ENCODE measurements at places on chromosomes 16 and 17.
A peak's percentile ranks its signal among the peaks of the same experiment; 100 is the strongest.

- no peak for DNase-seq
Observed at GRCh38 chr17:78272181-78272913, 40.9 kb downstream of the TMEM235 start.

GRCh38 chr16:66588981-66589713 is 9.9 kb downstream of the CMTM2 start:
- DNase-seq = peak; percentile 44

GRCh38 chr17:30969989-30970830 is 629 bp upstream of the RNF135 start:
- no peak for DNase-seq

DNA sequence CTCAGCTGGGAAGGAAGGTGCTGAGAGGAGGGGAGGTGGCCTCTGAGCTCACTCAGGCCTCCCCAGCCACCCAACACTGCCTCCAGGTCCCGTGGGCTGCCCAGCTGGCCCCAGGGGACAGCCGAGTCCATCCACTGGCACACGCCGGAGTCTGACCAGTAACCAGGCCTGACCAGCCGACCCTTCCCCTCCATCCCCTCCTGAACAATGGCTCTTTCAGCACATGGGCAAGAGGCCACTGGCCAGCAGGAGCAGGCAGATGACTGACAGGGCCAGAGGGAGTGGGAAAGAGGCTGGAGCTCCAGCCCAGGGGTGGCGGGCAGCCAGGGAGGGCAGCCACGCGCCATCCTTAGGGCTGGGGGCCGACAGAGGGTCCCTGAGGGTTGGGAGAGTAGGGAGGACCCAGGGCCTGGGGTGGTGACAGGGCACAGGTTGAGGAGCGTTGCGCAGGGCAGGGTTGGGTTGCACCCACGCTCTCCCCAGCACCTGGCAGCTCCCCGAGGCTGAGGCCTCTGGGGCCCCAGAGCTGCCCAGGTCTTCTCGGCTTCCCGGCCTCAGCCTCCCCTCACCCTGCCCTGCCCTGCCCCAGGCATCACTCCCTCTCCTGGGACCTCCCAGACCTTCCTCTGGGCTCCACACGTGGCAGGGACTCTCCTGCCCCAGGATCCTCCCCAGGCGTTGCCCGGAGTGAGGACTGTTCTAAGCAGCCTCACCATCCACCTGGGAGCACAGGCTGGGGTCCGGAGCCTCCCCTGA is 20.2 kb upstream of the SLC38A10 start:
- DNase-seq = no peak

DNA sequence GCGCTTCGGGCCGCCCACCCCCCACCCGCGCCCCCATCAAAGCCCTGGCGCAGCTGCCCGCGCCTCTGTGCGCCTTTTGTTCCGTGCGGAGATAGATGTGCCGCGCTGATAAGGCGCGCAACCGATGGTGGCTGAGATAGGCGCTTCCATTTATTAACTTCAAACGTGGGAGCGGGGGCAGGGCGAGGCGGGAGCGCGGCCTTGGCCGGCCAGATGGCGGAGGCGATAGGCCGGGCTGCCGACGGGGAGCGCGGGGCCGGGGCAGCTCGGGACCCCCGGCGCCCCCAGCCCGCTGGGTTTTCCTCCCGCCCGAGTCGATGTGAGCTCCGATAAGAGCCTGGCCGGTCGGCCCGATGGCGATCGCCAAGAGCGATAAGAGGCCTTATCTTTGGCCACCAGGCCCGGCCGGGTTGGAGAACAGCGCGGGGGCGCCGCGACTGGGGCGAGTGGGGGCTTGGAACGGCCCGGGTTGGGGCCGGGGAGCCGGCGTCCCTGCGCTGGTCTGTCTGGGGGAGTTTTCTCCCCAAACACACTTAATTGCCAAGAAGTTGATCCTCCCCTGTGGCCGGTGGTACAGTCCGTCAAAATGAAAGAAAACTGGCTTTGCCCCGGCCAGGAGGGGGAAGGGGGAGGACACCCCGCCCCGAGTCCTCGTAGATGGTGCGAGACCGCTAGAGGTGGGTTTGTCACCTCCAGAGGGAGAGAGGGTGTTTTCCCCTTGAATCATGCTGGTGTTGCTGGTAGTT is 2.7 kb downstream of the ZFPM1 start:
- DNase-seq = peak; percentile 57

GRCh38 chr17:62725791-62726249 is 82.3 kb downstream of the MARCHF10 start:
- no peak for DNase-seq

- DNase-seq = no peak
Observed at GRCh38 chr17:27968206-27968732, 74.2 kb upstream of the NLK start.

DNA sequence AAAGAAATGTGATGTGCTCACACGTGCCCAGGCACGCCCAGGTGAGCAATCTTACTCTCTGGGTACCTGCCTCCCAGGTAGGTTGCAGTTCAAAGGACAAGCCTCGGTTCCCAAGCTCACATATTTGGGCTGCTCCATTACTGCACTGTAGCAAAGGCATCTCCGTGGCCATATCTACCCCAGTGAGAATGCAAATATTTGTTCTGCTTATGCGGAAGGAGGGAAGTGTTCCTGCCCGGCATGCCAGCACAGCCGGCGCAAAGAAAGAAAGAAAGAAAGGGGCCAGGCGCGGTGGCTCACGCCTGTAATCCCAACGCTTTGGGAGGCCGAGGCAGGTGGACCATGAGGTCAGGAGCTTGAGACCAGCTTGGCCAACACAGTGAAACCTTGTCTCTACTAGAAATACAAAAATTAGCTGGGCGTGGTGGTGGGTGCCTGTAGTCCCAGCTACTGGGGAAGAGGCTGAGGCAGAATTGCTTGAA is 30.7 kb downstream of the SLC43A2 start:
- no peak for DNase-seq

- no peak for DNase-seq
Observed at GRCh38 chr17:48617471-48618255, 2.6 kb upstream of the HOXB8 start.

GRCh38 chr17:79325709-79326430 is 251.2 kb downstream of the ENGASE start:
- no peak for DNase-seq

DNA sequence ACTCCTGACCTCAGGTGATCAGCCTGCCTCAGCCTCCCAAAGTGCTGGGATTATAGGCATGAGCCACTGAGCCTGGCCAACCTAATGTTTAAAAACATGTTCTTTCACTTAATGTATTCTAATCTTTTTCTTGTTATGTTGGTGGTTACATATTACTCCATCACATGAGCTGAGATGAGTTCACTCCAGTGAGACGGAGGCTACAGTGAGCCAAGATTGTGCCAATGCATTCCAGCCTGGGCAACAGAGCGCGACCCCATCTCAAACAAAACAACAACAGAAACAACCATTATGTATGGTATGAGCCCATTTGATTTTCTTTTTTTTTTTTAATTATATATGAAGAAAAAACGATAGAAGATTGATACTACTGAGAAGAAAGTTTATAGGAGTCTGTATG is 39.6 kb downstream of the SLC39A11 start:
- DNase-seq = no peak

DNA sequence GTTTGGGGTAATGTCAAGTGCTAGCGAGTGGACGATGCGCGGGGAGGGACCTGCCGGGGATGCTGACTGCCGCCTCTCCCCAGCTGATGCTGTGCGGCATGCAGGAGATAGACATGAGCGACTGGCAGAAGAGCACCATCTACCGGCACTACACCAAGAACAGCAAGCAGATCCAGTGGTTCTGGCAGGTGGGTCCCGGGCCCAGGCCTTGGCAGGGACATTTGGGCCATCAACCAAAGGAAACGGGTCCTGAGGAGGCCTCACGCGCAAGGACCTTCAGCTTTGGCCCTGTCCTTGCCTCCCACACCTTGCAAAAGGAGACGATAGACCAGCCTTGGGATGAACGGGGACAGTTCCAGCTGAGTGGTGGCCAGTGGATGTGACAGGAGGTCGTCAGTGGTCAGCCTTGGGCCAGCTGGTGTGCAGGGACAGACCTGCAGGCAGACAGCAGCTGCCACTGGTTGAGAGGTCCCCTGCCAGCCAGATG is 13.6 kb upstream of the CLEC18A start:
- DNase-seq = no peak

GRCh38 chr16:7980133-7980483 is 610.2 kb downstream of the TMEM114 start:
- DNase-seq = no peak

DNA sequence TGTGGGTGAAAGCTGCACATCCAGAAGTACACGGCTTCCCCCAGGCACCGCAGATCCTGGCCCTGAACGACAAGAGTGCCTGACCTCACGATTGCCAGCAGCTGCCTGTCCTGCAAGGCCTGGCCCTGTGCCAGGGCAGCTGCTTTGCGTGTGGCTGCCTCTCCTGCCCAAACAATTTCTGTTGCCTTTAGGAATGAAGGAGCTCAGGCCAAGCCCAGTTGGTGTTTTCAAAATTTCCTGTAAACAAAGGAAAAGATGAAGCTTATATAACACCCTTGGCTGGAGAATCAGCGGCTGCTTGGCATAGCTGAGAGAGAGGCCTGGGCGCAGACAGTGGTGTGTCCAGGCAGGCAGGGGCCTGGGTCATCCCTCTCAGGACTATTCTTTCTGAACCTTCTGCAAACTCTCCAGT is 11.7 kb upstream of the SLC47A2 start:
- no peak for DNase-seq

- DNase-seq = no peak
Observed at GRCh38 chr16:79653373-79653891, 52.9 kb upstream of the MAF start.

DNA sequence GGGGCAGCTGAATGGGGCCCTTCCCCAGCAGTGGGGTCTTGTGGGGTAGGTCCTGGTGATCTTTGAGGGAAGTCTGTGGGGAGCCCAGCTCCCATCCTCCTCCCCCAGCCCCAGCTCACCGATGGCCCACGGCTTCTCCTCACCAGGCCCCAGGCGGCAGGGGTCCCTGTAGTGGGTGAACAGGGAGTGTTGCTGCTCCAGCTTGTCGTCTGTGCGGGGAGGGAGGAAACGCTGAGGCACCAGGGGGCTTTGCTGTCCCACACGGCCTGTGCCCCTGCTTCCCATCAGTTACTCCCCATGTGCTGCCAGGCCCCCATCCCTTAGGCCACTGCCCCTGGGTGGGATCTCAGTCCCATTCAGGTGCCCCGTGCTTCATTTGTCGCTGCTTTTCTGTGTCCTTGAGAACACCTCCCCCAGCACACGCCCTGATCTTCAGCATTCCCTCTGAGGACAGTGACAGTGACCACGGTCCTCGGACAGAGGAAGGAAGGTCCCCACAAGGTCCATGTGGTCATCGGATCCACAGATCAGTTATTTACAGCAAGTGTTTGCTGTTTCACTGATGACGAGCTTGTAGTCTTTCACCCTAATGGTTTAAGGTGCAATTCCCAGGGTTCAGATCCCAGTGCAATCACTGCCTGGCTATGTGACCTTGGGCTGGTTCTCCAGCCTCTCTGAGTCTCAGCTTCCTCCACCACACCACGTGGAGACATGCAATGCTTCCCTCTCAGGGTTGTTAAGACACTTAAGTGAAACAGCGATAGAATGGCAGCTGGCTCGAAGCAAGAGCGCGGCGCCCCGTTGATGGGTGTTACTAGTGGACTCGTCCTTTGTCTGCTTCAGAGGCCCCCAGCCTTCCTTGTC is 53.1 kb downstream of the PRMT7 start:
- DNase-seq = no peak

GRCh38 chr17:74526681-74527080 is 4.6 kb downstream of the CD300LB start:
- no peak for DNase-seq

DNA sequence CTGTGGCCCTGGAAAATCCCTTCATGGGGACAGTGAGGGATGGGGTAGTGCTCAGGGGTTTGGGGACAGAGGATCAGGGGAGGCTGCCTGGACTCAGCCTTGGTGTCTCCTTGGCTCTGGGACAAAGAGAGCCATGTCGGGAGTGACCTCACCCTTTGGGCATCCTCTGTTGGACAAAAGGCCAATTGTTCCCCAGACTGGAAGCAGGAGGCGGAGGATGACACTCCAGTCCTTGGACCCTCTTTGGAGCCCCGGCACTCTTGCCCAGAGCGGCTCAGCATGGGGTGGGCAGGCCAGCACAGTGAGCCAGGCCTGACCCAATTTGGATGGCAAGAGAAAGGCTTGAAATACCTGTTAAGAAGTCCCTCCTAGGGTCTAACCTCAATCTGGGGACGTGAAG is 39.4 kb upstream of the PHB1 start:
- no peak for DNase-seq

GRCh38 chr16:63539276-63539675 is 1503.0 kb upstream of the CDH8 start:
- DNase-seq = no peak

- no peak for DNase-seq
Observed at GRCh38 chr17:71980171-71980570, 140.6 kb upstream of the SOX9 start.

GRCh38 chr17:57838857-57839570 is 10.8 kb downstream of the MRPS23 start:
- no peak for DNase-seq

DNA sequence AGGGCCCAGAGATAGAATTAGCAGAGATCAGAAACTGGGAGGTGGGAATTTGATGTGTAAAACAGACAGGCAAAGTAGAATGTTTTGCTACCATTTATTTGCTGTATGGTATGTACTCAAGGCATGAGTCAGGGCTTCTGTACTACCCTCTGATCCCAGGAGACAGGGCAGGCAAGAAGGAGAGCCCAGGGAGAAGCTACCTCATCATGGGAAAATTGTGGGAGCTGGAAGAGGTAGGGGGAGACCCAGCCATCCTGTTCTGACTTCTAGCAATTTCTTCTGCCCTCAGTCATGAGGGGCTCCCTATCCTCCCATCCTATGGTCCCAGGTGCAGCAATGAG is 1.7 kb upstream of the PIGS start:
- DNase-seq = no peak

DNA sequence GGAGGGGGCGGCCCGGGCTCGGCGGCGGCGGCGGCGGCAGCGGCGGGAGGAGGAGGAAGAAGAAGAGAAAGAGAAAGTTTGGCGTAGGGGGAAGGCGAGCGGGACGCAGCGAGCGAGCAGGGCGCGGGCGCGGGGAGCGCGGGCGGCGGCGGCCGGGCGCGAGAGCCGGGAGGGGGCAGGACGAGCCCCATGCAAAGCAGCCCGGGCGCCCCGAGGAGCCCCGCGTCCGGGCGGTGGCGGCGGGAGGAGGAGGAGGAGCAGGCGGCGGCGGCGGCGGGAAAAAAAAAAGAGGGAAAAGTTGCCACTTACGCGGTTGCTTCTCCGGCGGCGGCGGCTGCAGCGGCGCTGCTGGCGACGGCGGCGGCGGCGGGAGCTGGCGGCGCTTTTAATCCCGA is 10.3 kb upstream of the ZFHX3 start:
- DNase-seq = no peak

DNA sequence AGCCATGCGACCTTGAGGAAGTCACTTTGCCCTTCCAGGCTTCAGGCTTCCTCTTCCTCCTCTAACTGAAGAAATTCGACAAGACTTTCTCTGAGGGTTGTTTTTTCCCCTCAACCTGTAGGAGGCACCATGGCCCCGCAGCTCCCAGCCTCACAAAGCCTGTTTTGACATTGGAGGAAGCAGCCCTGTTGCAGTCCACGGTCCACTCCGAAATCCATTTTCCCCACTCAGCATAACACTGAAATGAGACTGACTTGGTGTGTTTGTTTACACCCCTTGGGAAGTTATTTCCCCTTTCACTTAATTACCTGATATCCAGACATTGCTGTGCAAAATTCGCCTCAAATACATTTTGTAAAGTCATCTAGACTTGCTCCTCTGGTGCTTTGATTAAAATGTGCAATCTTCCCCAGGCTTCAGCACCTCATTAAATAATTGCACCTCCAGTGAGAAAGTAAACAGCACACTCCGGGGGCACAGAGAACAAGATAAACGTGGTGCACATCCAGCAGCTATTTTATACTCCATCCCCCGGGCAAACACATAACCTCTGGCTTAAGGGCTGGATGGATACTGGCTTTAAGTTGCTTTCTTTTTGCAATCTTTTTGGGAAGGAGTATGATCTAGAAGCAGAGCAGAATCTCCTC is 41.4 kb upstream of the PIRT start:
- DNase-seq = no peak

Measured in stimulated activated CD8-positive, alpha-beta memory T cell treated with anti-CD3 and anti-CD28 coated beads, Interleukin-4, amount 100 ng/mL, for 4 hours (primary cell).